ENCODE measurements at places on chromosomes 5 and 9.

- no peak for DNase-seq
These were observed 143.2 kb downstream of the PSAT1 start for GRCh38 chr9:78439866-78440830.

DNA sequence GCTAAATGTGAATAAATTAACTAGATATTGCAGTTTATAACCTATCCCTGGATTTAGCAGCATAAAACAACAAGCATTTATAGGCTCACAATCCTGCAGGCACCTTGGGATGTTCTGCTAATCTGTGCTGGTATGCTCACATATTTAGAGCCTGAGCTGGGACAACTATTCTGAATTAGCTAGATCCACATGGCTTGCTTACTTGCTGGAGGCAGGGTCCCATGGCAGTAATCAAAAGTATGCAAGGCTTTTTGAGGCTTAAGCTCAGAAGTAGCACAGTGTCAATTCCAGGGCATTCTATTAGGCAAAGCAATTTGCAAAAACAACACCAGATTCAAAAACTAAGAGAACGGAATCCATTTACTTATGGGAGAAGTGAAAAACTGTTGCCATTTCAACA lies 745.0 kb upstream of the ACO1 start:
- DNase-seq, result no peak

DNA sequence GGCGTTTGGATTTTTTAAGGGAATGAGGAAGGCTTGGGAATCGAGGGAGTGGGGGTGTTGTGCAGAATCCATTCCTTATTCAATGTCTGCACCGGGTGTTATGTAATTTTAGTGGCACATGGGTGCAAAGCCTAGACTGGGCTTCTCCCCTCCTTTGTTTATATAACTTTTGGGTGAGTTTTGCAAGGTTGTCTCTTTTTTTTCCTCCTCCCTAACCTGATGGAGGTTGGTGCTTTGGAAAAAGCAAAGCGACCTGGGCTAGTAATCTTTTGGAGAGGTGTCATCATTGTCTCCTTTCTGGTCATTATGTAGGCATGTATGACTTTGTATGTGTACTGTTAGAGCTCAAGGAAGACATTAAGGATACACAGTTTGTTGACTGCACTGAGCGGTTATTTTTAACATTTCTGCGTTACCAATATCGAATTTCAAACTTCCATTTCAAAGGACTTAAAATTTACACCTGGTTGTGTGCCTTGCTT lies 3.1 kb downstream of the SMARCA2 start:
- no peak for DNase-seq

GRCh38 chr5:151755383-151755782 lies 3.0 kb downstream of the ATOX1 start:
- DNase-seq, result no peak

GRCh38 chr5:57503433-57503832 lies 20.8 kb upstream of the ACTBL2 start:
- DNase-seq, result no peak

- DNase-seq, result peak; percentile 9
These were observed 2.5 kb downstream of the SLC6A18 start for GRCh38 chr5:1227667-1228066.

DNA sequence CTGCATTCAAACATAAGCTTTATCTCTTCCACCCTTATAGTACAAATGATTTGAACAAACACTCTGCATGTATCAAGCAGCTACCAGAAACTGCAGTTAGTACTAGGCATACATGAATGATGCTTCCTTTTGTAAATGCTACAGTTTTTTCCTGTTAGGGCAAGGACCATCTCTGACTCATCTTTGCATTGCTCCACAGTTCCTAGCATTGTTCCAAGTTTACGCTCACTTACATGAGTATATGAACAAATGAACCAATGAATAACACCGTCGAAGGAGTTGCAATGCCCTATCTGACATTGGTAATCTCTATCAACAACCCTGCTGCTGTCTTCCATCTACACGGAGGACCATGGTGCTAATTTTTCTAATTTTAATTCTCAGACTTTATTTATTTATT lies 2.1 kb upstream of the ALDH7A1 start:
- DNase-seq, result peak; percentile 63

DNA sequence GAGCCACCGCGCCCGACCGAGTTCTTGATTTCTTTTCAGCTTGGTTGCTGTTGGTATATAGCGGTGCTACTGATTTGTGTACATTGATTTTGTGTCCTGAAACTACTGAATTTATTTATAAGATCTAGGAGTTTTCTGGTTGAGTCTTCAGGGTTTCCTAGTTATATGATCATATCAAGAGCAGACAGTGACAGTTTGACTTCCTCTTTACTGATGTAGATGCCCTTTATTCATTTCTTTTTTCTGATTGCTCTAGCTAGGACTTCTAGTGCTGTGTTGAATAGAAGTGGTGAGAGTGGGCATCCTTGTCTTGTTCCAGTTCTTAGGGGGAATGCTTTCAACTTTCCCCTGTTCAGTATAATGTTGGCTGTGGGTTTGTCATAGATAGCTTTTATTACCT lies 17.4 kb upstream of the LRRC19 start:
- no peak for DNase-seq

DNA sequence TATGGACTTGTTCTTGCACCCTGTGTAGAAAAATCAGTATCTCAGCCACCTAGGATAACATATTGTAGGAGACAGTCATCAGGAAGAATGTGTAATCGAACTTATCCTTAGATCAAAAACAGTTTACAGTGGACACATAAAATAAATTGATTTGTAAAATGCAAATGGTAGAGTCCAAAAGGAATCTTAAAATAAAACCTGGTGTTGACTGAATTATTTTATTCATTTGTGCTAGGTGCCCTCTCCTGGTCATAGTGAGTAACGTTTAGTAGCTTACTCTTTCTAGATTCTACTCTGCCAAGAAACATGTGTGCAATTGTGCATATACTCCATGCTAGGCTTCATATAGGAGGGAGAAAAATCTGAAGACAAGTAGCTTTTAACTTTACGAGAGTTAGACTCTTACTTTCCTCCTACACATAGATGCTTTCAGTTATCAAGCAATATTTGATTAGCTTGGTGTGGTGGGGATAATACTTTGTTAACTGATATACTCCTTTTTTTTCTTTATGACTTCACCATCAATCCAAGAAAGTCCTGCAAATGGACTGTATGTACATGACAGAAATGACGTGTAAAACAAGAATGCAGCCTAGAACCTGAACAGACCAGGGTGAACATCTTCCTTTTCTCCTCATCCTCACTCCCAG lies 23.7 kb upstream of the LOX start:
- DNase-seq, result peak; percentile 74

DNA sequence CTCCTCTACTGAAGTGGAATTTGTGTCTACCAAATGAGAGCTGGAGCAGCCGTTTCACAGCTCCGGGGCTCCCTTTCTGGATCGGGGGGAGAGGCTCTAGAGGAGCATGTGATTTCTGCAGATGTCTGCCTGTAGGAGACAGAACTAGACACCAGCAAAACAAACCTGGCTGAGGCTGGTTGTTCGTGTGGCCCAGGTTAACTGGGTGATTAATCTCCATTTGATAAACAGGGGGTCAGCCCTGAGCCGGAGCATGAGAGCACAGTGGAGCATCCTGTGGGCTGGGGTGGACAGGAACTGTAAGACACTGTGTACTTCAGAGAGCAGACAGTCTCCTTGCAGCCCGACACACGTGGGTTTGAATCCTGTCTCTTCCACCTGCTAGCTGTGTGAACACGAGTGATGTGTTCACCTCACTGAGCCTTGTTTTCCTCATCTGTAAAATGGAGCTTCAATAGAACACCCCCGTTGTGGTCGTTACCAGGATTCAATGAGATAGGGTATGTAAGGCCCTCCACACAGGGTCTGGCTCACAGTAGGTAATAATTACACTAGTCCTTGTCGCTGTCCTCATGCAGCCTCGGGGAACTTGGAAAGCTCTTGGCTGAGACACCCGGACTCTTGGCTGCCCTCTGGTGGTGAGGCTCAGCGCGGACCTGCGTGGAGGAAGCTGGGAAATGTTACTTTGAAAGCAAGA lies 12.9 kb downstream of the CXCL14 start:
- peak; percentile 61 for DNase-seq

- DNase-seq, result peak; percentile 56
These were observed 111.9 kb upstream of the MTAP start for GRCh38 chr9:21690561-21690960.

GRCh38 chr9:135605238-135605781 lies 34.0 kb downstream of the GLT6D1 start:
- no peak for DNase-seq

GRCh38 chr5:35457912-35458823 lies 159.5 kb upstream of the SPEF2 start:
- no peak for DNase-seq

DNA sequence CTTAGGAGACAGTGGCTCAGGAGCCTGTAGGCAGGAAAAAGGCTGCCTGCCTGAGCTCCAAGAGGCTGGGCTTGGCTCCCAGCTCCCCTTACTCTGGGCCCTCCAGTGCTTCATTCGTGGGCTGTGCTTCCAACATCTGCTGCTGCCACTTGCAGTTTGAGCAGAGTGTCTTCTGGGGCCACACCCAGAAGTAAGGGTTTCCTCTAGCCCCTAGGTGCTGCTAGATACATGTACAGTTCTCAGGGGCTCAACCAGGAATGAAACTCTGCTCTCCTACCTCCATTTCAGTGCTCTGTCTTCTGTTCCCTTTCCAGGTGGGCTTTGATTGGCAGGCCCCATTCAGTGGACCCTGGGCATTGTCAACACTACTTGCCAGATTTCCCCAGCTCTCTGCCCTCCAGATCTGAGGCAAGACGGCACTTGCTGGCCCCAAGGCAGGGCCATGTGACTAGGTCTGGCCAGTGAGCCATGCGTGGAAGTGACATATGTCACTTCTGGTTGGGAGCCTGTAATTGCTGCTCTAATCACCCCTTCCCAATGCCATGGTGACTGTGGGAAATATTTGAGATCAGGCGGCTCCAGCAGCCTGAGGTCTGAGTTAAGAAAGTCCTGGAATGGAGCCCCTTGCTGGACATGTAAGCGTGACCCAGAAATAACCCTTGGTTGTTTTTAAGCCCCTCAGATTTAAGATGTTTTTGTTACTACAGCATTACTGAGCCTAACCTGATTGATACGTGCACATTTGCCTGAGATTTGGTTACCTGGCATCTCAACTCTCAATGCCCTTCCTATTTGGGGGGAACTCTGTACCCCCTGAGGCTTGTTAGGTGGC lies 9.4 kb upstream of the BOD1 start:
- no peak for DNase-seq

DNA sequence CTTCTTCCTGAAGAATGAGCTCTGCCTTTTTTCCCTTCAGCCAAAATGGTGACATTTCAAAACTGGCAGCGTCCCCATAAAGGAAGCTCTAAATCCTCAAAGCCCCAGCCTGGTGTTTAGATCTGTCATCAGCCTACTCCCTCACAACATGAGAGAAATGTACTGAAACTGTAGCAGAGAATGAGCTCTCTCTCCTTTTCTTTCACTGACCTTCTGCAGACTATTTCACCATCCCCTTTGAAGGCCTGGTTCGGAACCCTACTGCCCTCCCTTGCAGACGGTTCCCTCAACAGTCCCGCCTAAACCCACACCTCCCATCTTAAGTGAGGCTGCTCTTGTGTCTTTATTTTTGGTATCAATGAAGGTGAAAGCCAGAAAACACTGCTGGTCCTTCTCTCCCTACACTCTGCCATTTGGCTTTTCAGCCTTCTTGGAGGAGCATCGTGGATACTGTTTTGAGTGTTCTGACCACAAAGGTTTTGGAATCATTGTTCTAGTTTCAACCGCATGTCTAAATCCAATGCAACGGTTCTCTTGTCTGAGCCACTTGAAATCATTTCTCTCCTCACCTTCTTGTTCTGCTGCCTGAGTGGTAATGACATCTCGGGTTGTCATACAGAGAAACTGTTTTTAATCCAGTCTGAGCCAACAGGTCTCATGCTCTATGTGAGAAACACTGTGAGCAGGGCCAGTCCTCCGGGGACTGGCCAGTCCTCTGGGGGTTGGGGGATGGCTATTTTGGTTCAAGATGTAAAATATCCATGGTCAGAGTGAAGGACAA lies 39.0 kb downstream of the ITK start:
- DNase-seq, result peak; percentile 71
